ENCODE measurements at places on chromosomes 1 and 21. TPM values are rescaled to one million over a fixed set of nuclear protein-coding genes. Genes with fewer than 3 reads are reported as not detected.

Gene TTC39A
- total RNA-seq, result 159 TPM

Gene PAPPA2
- total RNA-seq, result 0.43 TPM

Gene AK5
- total RNA-seq, result not detected

DNA sequence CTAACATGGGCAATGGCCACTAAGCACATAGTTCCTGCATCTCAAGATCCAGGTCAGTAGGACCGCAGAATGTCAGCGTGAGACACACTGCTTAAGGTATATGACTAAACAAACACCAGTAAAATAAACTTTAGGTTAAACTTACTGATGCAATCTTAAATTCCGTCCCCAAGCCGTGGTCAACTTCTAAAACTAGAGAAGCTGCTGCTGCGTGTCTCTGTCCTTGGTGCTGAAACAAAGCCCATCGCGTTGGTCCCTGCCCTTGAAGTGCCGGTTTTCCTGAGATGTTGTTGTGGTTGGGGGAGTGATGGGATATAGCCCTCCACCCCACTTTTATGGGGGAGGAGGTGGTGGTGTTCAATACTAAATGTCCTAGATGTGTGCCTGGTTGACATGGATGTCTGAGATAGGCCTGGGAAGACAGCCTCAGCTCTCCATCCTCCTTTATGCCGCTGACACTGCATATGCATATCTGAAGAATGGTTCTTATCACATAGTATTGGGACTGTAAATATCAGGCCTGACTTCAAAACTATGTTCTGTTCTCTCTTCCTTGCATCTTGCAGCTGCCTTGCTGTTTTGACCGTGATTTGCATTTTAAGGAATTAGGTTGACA is 72.0 kb upstream of the KCNA3 start:
- DNase-seq, result peak; percentile 85

- no peak for DNase-seq
These were observed 62.3 kb downstream of the LDLRAD2 start for GRCh38 chr1:21874328-21874727.

- DNase-seq, result no peak
These were observed 30.3 kb upstream of the PGBD5 start for GRCh38 chr1:230456478-230456877.

GRCh38 chr1:24981631-24982005 is 51.5 kb upstream of the RUNX3 start:
- DNase-seq, result no peak

DNA sequence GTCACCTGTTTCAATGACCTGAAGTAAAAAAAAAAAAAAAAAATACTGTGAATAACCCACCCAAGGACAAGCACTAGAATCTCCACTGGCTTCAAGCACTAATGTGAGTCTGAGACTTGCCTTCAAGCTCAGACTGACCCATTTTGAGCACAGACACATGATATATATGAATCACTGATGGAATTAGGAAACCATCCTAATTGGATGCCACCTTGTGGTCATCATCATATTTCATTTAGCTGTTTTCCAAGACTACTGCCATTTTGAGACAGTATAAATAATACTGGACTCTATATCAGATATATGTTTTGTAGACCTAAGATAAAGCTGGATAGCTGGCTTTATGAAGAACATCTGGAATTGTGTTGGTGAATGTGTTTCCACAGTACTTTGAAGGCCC is 1232.0 kb downstream of the KCNT2 start:
- no peak for DNase-seq

Measured in stomach (tissue), 19 donors.